Adipose tissue (tissue), 3 donors: ENCODE measurements at places on chromosomes 12 and 14. TPM values are rescaled to one million over a fixed set of nuclear protein-coding genes. Genes with fewer than 3 reads are reported as not detected.

The UTP20 gene
- 5.1 TPM for polyA plus RNA-seq

The SLC6A12 gene
- 0.16 TPM for polyA plus RNA-seq

The BCL11B gene
- 0.28 TPM for polyA plus RNA-seq

The ACOT6 gene
- not detected for polyA plus RNA-seq

The SCNN1A gene
- 5.0 TPM for polyA plus RNA-seq

The CHGA gene
- 0.67 TPM for polyA plus RNA-seq

The ASCL1 gene
- not detected for polyA plus RNA-seq

The GPRC5D gene
- polyA plus RNA-seq = 0.13 TPM

The CACNA1C gene
- 8.1 TPM for polyA plus RNA-seq

The MSI1 gene
- polyA plus RNA-seq = not detected

The NANOG gene
- polyA plus RNA-seq = not detected

The EPYC gene
- polyA plus RNA-seq = not detected

The EIF2B1 gene
- polyA plus RNA-seq = 32.3 TPM

The SDR9C7 gene
- not detected for polyA plus RNA-seq

The PIANP gene
- polyA plus RNA-seq = 0.09 TPM

The OTUB2 gene
- polyA plus RNA-seq = 0.53 TPM

The SMOC1 gene
- polyA plus RNA-seq = 3.0 TPM

The IAPP gene
- polyA plus RNA-seq = not detected

The CYP27B1 gene
- 4.2 TPM for polyA plus RNA-seq
